ENCODE measurements at places on chromosomes 1 and 21.

GRCh38 chr1:203000217-203000944 is 6.8 kb upstream of the TMEM183A start:
- no peak for DNase-seq

DNA sequence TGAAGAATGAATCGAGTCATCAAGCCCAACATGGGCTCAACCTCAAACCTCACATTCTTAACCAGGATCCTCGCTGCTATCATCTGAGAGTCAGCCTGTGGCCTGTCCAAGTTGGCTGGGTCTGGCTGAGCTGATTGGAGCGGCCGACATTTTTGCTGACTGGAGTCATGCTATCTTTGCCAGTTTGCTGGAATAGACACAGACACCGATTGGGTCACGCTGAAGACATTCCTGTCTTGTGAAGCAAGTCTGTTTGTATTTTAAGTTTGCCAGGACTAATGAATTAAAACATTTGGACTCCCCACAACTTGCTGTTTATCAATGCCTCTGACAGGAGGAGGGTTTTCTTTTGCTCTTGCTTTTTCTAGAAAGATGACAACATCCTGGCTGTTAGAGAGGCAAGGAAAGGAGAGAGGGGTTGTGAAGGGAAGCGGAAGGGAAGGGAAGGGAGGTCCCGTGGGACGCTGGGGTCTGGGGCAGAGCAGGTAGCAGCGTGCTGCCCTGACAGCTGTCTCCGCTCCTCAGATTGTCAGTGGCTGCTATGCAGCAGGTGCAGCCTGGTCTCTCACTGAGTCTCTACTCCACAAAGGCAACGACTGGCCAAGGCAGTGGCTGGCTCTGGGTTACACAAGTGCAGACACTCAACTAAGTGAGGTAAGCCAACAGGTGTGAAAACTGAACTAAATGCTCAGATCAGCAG is at the start of gene MAP3K7CL:
Gene MAP3K7CL, plus strand, starts transcription at position 375 of the 700 bp plus-strand sequence. CDS start 2,701 bp downstream, outside the sequence.
- DNase-seq, result peak; percentile 97

GRCh38 chr1:41241354-41241748 is 755 bp downstream of the SCMH1 start:
- peak; percentile 27 for DNase-seq

- no peak for DNase-seq
Measured at GRCh38 chr1:2108877-2109580, 58.8 kb downstream of the PRKCZ start.

DNA sequence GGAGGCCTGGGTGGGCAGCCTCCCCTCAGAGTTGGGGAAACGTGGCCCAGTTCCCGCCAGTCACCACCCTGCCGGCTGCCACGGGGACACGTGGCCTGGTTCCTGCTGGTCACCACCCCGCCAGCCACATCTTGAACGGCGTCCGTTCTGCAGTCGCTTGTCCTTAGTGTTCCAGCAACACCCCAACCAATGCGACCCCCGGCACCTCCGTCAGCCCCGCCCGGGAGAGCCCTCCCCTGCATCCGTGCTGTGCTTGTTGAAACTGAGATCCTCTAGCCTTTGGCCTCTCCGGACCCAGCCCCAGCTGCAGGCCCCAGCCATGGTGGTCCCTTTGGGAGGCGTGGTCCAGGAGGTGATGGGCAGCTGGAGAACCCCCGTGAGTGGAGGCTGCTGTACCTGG is 18.7 kb downstream of the PRKCZ start:
- DNase-seq, result no peak

DNA sequence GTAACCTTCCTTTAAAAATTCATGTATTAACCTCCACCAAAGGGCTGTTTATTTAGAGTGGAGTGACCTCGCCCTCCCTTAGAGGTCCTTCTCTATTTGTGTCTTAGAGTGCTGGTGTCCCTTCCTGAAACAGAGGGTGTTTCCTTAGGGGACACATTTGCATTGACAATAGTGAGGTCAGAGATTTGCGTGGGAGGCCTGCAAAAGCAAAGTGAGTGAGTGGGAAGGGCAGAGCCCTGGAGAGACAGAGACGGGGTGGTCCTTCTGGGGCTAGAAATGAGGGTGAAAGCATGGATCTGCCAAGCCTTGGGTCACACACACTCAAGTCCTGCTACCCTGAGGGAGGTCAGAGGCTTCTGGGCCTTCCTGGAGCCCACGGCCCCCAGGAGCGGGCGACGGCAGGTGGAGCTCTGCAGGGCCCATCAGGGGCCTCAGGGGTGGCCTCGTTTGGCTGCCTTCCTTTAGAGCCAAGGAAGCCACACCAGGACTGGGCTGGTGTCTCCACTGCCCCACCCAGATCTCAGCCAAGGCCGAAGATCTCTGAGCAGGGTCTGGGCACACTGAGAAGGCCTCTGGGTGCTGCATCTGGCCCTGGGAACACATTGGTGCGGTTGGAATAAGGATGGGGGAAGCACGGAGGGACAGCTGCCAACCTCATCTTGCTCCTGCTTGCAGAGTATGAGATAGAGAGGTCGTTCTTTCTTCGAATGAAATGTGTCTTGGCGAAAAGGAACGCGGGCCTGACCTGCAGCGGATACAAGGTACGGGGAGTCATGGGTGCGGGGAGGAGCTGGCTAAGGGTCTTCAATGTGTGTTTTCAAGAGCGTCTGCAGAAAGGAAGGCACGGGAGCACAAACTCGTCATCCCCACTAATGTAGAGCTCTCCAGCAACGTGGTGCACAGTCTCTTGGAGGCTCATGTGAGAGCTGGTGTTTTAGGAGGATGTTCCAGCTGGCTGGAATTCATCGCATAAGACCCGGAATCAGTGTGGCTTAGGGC is 23.8 kb downstream of the SIM2 start:
- DNase-seq, result no peak

DNA sequence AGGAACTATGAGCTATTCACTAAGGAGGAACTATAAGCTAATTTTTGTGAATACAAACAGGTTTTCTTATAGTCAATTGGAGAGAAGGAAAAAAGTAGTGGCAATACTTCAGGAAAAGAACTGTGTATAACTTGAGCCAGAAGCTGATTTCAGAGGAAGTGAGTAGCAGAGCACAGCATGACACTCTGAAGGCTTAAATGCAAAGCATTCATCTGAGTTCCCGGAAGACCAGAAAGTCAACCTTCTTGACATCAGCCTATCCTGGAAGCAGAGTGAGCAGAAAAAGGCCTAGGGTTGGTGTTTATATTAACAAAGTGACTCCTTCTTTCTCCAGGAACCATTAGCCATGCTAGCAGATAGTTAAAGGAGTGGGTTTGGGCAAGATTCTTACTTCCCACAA is 545.2 kb downstream of the MRPL39 start:
- no peak for DNase-seq

GRCh38 chr1:219298571-219299148 is 125.0 kb downstream of the LYPLAL1 start:
- DNase-seq, result no peak

DNA sequence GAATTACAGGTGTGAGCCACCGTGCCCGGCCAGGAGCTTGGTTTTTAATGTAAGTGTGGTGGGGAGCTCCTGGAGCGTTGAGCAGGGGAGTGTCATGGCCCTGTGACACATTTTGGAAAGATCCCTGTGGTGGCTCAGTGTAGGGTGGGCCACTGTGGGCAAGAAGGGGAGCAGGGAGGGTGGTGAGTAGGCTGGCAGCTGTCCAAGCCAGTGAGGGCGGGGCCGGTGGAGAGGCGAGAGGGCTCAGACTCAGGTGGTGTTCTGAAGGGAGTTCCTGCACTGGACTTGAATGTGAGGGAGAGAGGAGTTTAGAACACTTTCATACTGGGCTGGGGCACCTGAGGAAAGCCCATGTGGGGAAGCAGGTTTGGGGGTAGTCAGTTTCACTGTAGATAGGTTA is 3.1 kb upstream of the EVA1B start:
- DNase-seq, result peak; percentile 37

DNA sequence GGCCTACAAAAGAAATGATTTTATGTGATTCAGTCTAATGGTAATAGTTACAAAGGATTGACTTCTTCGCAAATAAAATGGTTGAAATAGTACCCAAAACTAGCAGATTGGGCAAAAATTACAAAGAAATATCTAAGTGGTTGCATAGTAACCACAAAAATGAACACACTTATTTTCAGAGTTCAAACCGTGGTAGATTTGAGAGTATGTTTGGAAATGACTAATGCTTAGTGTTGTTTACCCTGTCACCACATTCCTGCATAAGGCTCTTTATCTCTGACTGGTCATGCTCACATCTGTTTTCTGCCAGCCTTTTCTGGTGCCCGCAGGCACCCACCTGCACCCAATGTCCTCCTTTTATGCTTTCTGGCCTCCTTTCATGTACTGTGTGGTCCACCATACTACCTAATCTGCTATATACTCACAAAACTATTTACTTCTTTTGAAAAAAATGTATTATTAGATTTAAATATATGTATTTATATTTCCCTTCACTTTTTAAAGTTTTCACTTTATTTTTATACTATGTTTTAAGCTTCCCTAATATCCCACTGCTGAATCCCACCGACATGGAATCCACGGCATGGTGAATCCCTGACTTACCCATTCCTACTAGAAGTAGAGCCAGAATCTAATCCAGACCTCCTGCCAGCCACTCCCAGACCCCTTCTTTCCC is 30.3 kb downstream of the PTPRC start:
- peak; percentile 91 for DNase-seq

GRCh38 chr1:201020040-201020591 is 3.4 kb downstream of the KIF21B start:
- DNase-seq, result peak; percentile 38

DNA sequence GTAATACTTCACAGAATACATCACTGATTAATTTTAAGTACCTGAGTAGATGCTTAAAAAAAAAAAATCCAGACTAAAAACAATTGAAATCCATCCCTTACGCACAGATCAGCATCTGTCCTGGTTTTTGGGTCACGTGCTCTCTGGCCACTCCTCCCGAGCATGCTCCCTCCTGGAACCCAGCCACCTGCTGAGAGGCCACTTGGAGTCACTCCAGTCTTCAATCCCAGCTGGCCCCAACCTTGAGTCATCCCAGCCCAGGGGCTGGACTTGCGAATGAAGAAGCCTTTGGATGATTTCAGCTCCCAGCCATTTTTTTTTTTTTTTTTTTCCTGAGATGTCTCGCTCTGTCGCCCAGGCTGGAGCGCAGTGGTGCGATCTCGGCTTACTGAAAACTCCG is 8.9 kb downstream of the MAP1LC3C start:
- DNase-seq, result peak; percentile 7

- DNase-seq, result peak; percentile 91
Measured at GRCh38 chr1:98323906-98324358, 337.6 kb upstream of the SNX7 start.

DNA sequence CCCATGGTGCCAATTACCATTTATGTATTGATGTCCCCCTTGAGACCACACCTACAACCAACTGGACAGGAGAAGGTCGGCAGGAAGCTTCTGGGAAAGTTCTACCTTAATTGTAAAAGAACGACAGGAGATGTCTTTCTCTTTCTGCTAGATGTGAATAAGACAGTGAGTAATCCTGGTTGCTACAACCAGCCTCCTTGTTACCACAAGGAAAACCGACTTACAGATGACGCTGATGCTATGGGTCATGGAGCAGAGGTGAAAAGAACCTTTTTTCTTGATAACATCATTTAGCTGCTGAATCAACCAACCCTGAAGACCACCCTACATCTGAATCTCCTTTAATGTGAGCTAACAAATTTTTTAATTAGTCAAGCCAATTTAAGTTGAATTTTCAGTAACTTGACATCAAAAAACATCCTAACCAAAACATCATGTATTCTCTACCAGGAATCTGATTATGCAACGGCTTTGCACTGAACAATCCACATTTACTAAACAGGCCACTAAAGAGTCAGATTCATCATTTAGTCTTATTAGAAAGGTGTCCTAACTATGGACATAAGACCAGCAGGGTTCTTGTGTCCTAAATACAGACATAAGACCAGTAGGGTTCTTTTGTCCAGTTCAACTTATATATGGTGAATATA is 23.0 kb downstream of the RGS2 start:
- peak; percentile 90 for DNase-seq

- no peak for DNase-seq
Measured at GRCh38 chr1:32099426-32099825, 8.4 kb upstream of the KPNA6 start.

- peak; percentile 22 for DNase-seq
Measured at GRCh38 chr1:226185141-226186036, 1.2 kb downstream of the ACBD3 start.

DNA sequence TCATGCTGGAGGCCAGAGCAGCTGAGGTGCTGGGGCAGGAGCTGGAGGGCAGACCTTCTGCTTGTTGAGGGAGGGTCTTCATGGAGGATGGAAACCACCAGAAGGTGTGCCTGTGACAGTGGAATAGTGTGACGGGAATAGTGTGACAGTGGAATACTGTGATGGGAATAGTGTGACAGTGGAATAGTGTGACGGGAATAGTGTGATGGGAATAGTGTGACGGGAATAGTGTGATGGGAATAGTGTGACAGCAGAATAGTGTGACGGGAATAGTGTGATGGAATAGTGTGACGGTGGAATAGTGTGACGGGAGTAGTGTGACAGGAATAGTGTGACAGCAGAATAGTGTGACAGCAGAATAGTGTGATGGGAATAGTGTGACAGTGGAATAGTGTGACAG is 325.1 kb downstream of the HHAT start:
- DNase-seq, result peak; percentile 8

Data from epithelial cell of esophagus (primary cell).